Kidney (tissue), 22 donors: ENCODE measurements at places on chromosomes 6 and 20.

DNA sequence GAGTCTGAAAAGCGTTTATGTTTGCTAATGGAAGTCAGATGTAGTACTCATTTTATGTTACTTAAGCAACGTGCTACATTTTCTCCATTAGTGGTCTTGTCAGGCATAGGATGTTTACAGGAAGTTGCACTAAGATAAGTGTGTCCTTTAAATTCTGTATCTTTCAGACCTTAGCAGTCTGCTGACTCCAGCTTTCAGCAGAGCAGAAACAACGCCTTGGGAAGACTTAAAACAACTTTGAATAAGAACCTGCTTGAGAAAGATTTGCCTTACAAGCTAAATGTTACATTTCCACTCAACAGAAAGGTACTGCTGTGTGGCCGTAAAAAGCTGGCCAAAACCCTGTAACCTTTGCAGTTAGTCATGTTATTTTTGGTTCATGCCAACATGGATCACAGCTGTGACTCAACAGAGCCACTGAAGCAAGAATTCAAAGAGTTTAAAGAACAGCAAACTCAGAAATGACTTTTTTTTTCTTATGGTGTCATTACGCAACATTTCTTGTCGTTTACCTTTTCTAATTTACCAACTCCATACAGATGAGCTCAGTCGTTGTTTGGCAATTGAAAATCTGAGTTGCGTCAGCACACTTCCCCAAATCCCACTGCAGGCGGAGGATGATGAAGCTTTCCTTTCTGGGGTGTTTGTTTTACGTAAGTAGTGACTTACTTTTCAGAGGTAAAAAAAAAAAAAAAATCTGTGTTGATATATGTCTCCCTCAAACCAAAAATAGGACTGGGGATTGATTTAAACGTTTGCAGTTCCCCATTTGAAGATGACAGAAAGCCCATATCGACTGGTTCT is 27.9 kb upstream of the BMP6 start:
- DNase-seq: peak; percentile 21

DNA sequence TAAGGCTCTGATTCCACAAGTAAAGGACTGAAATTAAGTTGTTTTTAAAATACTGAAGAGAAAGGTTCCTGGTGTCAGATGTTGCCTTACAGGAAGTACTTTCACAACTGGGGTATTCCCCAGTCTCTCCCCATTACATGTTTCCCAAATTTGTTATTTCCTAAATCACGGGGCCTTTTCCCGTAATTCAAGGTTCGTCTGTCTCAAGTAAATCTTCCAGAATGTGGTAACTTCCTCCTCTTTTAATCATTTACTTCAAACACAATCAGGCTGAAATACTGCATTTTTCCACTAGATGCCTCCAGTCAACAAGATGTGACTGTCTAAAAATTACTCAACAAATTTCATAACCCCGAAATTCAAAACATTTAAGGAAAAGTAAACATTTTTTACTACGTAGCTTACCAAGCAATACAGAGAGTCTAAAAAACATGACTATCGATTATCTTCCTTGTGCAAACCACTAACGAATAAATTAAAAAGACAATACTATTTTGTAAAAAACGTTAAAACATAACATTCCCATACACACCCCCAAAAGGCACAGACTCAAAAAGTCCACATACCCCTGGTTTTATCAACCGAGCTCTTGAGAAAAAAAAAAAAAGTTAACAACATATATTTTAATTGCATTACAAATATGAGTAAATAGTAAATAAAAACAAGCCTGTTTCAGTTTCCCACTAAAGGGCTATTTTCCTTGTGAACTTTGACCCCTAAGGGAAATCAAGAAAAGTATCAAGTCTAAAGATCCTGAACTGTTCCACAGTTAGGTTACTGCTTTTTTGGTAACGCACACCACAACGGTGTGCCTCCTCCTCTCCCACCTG is 1.7 kb downstream of the SOD2 start:
- DNase-seq: no peak

DNA sequence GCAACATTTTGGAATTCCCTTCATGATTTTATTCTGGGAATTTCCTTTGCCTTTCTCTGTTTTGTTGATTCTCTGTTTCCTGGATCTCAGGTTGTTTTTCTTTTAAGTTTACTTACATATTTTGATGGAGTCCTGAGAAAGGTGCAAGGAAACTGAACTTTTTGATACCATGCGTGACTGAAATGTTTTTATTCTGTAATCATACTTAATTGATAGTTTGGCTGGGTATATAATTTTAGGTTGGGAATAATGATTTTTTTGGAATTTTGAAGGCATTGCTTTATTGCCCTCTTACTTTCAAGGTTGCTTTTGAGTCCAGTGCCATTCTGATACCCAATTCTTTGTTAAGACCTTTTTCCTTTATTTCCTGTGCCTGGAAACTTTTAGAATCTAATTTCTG is 45.2 kb downstream of the LRRC1 start:
- DNase-seq: no peak

DNA sequence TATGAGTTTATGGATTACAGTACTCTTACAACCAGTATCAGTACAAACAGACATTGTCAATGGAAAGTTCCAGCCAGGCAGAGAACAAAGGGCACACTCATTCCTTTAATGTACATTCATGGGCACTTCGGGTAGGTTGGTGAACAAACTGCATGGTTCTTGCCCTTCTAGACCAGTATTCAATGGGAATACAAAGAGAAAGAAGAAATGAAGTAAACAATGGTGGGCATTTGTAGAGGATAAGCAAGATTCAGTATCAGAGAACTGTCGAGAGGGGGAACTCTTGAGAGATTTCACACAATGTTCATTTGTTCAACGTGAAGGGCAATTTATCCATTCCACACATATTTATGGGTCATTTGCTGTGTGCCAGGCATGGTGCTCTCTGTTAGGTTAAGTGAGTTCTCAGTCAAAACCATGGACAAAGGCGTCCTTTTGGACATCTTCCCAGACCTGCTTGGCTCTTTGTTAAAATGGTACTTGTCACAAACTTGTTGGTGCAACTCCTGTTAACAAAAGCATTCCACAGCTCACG is 714.8 kb downstream of the DHX35 start:
- no peak for DNase-seq

DNA sequence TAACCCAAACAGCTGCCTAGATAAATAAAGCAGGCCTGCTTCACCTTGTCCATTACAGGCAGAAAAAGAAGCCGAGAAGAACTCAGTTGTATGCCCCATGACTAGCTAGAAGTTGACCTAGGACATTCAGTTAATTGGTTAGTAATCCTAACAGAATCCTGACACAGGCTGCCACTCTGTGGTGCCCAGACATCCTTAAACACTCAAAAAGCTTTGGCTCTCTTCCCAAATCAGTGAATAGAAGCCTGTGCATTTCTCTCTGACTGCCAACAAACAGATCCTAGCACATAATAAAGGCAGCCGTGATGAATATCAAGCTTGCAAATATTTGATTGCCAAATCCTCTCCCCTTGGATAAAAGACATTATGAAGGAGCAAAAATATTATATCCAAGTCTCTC is 519.1 kb upstream of the EYS start:
- DNase-seq: no peak

DNA sequence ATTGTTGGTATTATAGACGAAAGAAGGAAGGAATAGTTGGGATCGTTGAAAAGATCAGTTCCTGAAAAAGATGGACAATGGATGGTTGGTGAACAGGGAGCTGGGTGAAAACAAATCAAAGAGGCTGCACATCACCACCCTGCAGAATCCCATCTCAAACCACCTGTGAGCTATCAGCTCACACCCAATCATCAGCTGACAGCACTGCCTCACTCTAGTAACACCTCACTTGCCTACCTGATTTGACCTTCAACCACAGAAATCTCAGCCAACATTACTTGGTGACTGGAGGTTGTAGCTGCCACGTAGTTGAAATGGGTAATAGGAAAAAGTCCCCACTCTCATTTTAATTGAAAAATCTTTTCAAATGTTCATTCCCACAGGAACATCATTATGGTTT is 101.8 kb upstream of the DST start:
- DNase-seq: no peak

DNA sequence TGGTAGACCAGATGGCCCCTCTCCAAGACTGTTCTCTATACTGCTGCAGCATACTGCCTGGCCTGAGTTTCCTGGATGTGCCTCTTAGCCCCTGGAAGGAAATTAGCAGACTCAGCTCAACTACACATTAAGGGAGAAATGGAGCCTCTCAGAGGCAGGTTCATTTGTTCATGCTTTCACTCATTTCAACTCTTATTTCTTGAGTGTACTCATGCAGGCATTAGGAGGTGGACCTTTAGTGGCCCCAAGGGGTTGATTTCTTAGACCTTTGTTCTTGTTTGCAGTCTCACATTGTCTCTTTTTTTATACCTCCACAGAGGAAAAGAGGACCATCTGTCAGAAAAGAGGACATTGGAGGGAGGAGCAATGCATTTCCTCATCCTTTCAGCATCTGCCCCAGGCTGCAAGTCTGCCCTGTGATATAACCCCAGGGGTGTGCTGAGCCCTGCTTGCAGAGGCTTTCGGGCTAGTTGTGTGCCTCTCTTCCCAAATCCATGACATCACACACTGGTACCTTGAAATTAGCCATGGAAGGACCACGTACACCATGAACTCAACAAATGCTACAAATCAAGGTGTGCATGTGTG is 456.2 kb downstream of the CD83 start:
- DNase-seq: no peak

- peak; percentile 20 for DNase-seq
These were observed 26.6 kb upstream of the TGM2 start for GRCh38 chr20:38191654-38192053.

- no peak for DNase-seq
These were observed 56.7 kb upstream of the PNRC1 start for GRCh38 chr6:89023591-89024441.

DNA sequence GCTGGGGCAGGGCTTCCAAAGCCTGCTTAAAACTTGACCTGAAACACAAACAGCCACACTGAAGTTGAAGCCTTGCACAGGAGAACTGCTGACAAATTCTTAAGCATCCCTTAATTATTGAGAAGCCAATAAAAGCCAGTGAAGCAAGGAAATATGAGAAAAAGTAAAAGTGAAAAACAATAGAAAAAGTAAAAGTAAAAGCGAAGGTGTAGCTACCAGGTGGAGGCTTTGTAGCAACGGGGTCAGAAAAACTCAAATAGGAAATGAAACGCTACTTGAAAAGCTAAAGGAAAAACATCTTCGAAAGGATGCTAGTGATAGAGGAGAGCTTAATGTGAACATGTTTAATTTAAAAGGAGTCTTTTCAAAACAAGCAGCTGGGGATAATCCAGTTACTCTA is 97.4 kb downstream of the IRF4 start:
- no peak for DNase-seq

DNA sequence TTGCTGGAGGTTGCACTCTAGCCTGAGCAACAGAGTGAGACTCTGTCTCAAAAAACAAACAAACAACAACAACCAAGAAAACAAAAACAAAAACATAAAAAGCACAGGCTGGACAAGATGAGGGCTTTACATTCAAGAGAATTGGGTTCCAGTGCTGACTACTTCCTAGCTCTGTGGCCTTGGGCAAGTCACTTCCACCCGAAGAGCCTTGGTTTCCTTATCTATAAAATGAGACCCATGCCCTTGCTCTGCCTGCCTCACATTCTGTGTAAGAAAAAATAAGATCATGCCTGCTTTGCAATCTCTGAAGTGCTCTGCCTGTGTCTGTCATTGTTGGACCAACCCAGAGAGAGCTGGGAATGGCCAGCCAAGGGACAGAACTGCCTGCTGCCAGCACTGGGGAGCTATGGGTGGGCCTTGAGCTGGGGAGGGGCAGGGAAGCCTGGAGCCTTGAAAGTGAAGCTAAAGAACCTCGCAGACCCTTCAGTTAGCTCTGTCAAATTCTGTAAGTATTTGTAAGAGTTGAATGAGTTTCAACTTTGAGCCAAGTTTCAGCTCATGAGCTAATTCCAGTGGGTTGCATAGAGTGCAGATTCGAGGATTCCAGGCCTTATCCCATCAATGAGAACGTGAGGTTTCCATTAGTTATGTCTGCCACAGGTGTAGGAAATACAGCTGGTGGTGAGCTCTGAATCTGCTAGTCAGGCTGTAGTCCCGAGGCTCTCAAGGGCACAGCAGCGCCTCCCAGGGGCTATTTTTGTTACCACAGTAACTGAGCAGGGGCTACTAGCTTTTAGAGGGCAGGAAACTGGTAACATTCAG is 93.2 kb downstream of the DLGAP4 start:
- peak; percentile 55 for DNase-seq

DNA sequence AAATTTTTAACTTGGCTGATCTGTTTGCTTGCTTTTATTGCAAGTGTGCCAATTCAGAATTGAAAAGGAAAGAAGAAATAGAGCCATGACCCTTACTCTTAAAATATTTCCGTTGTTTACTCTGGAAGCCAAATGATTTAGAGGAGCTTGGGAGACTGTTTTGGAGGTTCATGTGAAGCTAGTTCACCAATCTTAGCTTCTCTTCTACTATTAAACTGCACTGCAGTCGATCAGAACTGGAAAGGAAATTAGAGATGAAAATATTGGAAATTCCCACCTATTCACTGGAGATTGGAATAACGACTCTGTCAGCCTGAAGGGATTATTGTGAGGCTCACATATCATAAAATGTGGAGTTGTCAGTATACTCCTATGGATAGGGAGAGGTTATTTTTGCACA is 81.8 kb downstream of the MLIP start:
- DNase-seq: no peak

- DNase-seq: no peak
These were observed 4.6 kb downstream of the OR2H2 start for GRCh38 chr6:29589423-29590048.

DNA sequence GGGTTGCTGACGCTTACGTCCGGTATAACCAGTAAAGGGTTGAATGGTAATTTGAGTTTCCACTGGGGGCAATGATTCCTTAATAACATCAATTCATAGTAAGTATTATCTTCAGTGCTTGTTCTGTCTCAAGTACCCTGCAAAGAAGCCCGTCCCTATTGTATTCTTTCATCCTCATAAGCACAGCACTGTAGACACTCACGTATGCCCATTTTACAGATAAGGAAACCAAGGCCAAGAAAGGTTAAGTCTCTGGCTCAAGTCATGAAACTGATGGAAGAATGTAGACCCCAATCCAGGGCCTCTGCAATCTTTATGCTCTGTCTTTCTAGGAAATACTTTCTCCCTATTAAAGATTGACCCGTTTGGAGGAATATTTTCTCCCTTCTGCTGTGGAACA is 251.2 kb downstream of the ZNF217 start:
- DNase-seq: no peak

GRCh38 chr6:113824411-113824810 is 32.7 kb upstream of the MARCKS start:
- no peak for DNase-seq
